T-helper 22 cell (primary cell): ENCODE measurements at places on chromosomes 5 and 9.

DNA sequence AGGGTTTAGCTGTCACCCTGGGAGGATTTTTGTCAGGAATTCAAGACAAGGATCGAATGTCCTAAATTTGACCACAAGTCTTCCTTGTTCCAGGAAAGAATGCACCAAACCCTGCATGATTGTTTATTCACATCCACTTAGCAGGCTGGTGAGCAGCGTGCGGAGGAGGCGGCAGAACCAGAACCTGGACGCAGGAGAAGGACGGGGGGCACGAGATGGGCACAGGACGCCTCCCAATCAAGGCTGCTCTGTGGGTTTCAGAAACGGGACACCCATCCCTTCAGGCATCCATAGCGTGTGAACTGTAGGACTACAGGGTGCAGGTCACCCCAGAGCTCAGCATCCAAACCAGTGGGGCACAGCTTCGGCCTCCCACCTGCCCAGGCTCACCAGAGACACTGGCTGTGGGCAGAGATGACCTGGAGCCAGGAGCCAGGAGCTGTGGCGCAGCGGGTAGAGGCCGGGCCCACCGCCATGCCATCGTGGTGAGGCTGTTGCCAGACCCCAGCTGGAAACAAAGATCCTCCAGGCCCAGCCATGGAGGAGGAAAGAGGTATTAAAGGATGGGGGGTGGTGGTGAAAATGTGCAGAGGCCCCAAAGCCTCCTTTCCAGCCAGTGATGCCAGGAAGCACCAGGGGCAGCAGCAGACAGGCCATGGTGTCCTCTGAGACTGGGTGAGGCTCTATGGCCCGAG is 32.3 kb upstream of the ADAMTS2 start:
- DNase-seq: no peak

- DNase-seq: no peak
These were observed 40.0 kb downstream of the PTGES start for GRCh38 chr9:129712634-129713401.

GRCh38 chr5:25224316-25224982 is 579.7 kb upstream of the CDH10 start:
- no peak for DNase-seq

GRCh38 chr5:10653043-10653442 is 89.2 kb downstream of the ANKRD33B start:
- no peak for DNase-seq

GRCh38 chr5:40333459-40334241 is 346.1 kb upstream of the PTGER4 start:
- DNase-seq: no peak

DNA sequence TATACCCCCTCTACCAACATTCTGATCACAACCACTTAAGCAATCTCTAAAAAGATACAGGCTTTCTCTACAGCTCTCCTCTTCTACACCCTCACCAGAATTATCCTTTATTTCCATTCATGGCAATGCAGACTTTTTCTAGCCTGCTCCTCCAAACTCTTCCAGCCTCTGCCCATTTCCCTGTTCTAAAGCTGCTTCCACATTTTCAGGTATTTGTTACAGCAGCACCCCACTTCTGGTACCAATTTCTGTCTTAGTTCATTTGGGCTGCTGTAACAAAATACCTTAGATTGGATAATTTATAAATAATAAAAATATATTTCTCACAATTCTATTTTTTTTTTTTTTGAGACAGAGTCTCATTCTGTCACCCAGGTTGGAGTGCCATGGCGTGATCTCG is 53.0 kb upstream of the DNAH5 start:
- no peak for DNase-seq

GRCh38 chr9:132366481-132366880 is 11.7 kb upstream of the SETX start:
- DNase-seq: no peak

- no peak for DNase-seq
These were observed 52.9 kb downstream of the GDNF start for GRCh38 chr5:37786862-37787519.

- no peak for DNase-seq
These were observed 49.2 kb upstream of the FBN2 start for GRCh38 chr5:128587275-128587674.

- DNase-seq: no peak
These were observed 121.0 kb upstream of the RETREG1 start for GRCh38 chr5:16737620-16738364.

DNA sequence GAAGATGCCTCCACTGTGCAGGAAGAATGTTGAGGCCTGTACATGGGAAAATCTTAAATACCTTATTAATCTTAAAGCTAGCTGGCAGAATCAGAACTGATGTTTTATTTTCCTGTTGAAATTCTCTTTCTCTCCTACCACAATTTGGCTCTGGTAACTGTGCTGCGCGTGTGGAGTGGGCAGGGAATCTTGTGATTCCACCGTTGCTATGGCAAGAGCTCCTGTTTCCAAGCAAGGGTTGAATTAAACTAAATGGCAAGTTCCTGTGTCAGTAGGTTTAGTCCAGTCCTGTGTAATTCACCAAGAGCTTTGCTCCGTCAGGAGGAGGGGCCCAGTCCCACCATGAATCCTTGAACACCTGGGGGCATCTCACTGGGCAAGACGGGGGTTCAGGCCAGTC is 36.4 kb downstream of the NXNL2 start:
- DNase-seq: no peak

- DNase-seq: no peak
These were observed 245.3 kb downstream of the PDE4D start for GRCh38 chr5:59648038-59648831.

DNA sequence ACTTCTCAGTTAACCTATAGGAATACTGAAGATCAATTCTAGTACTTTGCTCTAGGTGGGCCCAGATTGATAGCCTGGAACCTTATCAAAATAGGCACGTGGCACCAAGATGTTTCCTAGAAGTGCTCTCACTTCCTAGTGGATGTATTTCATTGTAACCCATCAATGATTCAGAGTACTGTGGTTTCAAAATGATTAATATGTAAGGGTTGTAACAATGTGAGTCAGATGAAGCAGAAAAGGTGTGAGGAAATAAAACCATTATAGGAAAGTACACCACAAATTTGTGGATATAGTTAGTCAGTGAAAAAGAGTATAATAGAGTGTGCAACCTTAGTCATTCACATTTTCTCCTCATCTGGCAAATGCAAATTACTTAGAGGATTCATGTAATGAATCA is 177.3 kb upstream of the FST start:
- no peak for DNase-seq

GRCh38 chr5:5403741-5404140 is 18.7 kb upstream of the ICE1 start:
- no peak for DNase-seq

DNA sequence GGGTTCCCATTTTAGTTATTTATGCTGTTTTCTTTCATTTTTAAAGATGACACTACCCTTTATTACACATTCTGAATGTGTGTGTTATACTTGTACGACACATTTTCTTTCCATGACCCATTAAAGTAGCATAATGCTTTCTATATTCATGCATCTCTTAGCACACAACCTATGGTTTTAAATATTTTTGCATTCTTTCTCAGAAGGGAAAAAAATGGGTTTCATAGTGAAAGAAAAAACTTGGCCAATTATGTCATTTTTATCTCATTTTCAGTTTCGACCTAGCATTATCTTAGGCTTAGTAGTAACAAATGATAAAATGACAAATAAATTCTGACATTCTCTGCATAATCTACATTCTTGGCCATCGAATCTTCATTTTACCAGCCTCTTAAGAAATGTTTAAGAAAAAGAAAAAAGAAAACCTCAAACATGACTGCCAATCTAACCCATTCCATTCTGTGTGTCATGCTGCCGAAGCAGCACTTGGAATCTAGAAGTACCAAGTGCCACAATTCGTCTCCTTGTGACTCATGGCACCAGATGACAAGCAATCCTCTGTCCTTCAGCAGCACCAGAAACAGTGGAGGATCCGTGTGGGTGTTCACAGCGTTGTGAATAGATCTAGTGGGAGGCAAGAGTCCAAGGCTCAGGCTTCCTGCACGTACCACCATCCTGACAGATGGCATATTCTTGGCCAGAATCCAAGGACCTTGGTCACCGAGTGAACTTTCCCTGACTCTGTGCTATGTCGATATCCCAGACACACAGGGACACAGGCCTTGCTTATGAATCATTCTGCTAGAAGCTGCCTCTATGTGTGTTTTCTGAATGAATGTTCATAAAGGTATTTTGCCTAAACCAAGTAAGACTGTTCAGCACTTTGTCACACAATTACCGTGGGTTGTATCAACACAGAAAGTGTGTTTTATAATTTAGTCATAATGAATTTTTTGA is 502.7 kb downstream of the NR2F1-AS1 start:
- DNase-seq: no peak

GRCh38 chr5:17666726-17667235 is 32.5 kb downstream of the TAF11L14 start:
- DNase-seq: no peak

GRCh38 chr5:92552206-92553160 is 1028.5 kb downstream of the NR2F1-AS1 start:
- DNase-seq: no peak

DNA sequence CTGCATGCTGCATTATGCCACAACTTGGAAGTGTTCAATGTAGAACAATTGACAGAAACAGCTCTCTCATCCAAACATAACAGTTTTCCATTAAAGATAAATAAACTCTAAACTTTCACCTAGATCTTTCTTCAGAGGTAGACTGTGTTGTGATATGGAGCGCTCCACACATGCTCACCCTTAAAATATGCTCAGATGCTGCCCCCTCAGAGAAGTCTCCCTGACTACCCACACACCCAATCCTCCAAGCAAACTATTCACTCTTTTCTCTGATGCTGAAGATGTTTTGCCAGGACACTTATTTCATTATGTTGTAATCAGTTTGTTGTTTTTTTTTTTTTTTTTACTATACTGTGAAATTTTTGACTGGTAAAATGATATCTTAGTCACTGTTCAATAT is 206.6 kb upstream of the RASA1 start:
- DNase-seq: no peak

- DNase-seq: no peak
These were observed 45.6 kb downstream of the AOPEP start for GRCh38 chr9:94772144-94772543.

- no peak for DNase-seq
These were observed 615.7 kb downstream of the GABRG2 start for GRCh38 chr5:162683284-162683683.

DNA sequence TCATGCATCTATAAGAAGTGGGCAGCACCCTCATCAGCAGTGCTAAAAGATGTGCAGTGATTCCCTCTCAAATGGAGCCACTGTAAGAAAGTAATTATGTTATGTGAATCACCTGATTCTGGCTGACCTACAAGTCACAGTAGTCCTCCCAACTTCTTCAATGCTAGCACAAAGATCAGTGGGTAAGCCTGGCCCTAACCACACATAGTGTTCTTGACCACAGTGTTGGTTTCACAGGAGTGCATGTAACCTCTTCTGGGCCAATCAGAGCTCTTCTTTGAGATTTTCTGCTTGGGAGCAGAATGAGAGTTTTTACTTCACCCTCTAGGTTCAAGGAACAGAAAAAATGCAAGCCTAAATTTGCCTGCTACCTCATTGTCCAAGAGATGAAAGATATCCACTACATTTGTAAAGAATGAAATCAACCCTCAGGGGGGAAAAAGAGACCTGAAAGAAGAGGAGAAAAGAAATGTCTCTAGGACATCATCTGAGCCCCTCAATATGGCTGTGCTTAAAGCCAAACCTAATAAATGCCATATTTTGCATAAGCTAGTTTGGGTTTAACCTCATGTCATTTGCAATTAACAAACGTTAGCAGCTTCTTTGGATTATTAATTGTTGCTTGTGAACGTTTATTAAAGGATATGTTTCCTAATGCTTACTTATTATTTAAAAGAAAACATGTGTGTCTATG is 65.3 kb upstream of the ADRB2 start:
- DNase-seq: no peak

DNA sequence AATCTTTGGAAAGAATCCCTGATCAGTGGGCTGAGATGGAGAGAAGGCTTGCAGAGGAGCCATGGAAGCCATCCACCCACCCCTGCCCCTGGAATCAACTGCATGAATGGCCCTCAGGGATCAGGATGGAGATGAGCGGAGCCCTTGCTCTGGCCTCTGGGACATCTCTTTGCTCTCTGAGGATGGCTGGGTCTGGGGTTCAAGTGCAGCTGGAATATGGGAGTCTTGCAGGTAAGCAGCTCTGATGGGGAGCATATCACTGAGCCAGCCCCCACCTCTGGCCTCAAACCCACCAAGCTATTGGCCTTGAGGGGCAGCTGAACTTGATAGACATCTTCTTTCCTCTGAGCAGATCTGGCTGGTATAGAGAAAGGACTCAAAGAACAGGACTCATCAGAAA is 76.1 kb downstream of the C5orf15 start:
- DNase-seq: no peak

GRCh38 chr5:169115461-169116124 is 185.3 kb downstream of the SLIT3 start:
- DNase-seq: no peak

DNA sequence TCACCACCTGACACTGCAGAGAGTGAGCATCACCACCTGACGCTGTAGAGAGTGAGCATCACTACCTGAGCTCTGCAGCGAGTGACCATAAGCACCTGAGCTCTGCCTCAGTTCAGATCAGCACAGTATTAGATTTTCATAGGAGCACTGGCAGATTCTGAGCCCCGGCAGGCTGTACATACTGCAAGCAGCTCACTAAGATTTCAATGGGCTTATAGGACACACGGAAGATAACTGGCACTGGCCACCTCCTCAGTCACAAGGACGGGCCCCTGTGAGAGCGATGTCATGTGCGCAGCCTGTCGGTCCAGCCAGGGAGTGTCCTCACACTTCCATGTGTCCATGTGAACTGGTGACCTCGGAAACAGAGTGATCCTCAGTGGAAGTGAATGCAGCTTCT is 153.5 kb upstream of the IRX2 start:
- no peak for DNase-seq

- DNase-seq: no peak
These were observed 119.1 kb upstream of the CLINT1 start for GRCh38 chr5:157978061-157978460.

DNA sequence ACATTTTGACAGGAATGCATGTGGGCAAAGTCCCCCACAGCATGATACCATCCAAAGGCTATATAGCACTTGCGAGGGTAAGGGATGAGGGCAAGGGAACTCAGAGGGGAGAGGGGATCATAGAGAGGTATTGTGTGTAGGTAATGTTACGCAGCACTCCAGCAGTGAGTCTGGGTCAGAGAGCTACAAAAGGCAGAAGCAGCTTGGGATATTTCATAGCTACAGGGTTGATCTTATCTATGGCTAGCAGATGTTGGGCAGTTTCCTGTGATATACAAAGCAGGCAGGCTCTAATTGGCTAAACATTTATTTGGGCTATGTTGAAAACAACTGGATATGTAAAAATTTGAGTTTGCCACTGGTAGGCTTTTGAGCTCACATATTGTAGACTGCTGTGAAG is 17.8 kb upstream of the SLCO4C1 start:
- no peak for DNase-seq
